Stimulated activated CD4-positive, alpha-beta T cell treated with anti-CD3 and anti-CD28 coated beads, Interleukin-4, amount 100 ng/mL, for 48 hours (primary cell): ENCODE measurements at places on chromosomes 16 and 17.
A peak's percentile ranks its signal among the peaks of the same experiment; 100 is the strongest.

GRCh38 chr16:80802902-80803301 is 1.5 kb downstream of the CDYL2 start:
- no peak for DNase-seq

- no peak for DNase-seq
Observed at GRCh38 chr17:44004761-44005526, 522 bp downstream of the NAGS start.

DNA sequence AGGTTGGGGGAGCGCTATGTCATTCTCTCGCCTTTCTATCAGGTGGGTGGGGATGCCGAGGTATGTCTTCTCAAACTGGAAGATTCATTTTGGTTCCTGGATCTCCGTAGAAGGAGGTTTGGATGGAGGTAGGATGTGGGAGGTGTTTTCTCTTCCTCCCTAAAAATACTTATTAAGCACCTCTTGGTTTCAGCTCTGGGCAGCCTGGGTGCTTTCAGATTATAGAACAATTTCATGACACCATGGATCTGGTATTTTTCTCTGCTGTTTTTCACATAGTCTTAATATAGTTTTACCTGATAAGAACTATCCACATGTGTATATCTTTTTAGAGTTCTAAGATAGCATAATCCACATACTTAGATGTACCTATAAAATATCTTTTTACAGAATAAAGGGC is 92.9 kb downstream of the YPEL2 start:
- no peak for DNase-seq

- DNase-seq = peak; percentile 20
Observed at GRCh38 chr17:7883781-7884386, 4.7 kb upstream of the CHD3 start.

GRCh38 chr17:40707745-40708144 is 4.2 kb upstream of the KRT24 start:
- DNase-seq = no peak

DNA sequence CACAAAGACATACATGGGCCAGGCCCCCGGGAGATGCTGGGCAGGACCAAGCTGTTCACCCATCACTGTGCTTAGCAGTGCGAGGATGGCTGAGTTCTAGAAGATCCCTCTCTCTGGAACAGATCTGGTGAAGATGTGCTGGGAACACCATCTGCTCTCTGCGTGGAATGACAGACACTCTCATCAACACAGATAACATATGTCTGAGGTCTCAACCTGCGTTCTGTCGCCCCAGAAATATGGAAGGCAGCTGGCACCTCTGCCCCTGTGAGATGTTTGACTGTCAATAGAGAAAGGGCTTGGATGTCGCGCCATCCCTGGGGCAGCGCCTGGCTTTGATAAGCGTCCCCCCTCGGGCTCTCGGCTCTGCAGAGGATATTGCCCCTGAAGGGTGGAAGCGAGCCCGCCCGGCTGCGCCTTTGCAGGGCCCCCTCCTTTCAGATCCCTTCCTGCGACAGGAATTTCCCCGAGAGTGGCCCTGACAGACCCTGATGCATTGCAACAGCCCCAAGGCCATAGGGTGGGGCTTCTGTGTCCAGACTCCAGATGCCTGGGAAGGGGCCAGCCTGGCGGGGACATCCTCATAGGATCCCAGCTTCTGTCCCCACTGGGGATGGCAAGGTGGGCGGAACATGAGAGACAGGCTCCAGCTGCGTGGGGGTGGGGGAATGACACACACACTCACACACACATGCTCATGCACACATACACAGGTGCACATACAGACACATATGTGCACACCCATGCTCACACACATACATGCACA is 86.9 kb upstream of the ZNF469 start:
- no peak for DNase-seq

DNA sequence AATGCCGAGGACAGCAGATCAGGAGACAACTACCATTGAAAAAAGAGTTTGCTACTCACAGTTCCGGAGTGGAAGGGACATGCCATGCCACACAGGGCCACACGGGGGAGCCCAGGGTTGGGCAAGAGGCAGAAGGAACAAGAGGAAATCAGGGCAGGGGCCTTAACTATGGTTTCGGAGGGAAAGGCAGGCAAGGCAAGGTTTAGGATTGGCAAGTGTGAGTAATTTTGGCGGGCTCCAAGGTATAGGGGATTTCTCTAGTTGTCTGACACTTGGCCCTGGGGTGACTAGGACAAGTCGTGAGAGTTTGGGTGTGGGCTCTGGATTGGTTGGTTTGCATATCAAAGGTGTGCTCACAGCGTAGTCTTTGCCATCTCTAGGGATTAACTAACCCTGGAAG is 27.0 kb upstream of the NTN1 start:
- DNase-seq = peak; percentile 68
